ENCODE measurements at places on chromosomes 16 and 17.

- no peak for DNase-seq
Observed at GRCh38 chr16:81846105-81846504, 67.0 kb downstream of the PLCG2 start.

DNA sequence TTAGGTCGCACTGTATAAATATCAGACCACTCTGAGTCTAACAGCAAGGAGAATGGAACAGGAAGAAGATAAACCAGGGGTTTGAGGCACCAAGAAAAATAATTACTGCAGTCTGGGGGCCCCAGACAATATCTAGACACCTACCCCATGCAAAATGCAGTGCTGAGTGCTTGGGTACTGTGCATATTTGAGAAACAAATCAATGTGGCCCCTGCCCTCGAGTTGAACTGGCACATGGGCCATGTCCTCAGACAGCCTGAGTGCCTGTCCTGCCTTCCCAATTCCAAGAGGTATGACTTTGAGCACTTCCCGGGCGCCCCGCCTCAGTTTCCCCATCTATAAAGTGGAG lies 6.2 kb upstream of the CIITA start:
- DNase-seq: no peak

DNA sequence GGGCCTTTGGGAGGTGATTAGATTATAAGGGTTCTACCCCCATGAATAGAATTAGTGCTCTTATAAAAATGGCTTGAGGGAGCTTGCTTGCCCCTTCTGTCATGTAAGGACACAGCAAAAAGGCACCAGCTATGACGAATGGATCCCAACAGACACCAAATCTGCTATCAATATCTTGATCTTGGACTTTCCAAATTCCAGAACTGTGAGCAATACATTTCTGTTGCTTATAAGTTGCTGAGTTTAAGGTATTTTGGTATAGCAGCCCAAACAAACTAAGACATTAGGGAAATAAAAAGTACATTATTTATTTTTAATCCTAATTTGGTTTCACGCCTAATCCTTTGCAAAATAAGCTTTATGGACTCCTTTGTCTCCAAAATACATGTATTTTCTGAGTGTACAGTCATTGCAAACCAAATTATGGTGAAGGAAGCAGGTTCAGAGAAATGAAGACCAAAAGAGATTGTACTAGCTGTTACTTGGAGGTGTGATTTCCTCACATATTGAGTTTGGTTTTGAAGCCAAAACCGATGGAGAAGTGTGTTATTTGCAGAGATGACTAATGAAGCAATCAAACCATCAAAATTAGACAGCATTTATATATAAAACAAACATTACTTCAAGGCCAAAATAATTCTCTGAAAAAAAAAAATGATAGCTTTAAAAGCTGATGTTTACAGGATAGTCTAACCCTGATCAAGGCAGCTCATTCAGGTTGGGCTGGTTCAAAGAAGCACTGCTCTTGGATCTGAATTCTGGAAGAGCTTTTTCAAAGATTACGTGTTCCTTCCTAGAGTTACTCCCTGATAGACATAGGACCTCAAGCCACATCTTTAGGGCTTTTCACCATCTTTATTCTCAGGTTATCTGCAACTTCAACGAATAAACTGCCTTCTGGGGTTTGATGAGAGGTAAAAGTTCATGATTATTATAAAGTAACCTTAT lies 71.6 kb downstream of the MYO1D start:
- no peak for DNase-seq

DNA sequence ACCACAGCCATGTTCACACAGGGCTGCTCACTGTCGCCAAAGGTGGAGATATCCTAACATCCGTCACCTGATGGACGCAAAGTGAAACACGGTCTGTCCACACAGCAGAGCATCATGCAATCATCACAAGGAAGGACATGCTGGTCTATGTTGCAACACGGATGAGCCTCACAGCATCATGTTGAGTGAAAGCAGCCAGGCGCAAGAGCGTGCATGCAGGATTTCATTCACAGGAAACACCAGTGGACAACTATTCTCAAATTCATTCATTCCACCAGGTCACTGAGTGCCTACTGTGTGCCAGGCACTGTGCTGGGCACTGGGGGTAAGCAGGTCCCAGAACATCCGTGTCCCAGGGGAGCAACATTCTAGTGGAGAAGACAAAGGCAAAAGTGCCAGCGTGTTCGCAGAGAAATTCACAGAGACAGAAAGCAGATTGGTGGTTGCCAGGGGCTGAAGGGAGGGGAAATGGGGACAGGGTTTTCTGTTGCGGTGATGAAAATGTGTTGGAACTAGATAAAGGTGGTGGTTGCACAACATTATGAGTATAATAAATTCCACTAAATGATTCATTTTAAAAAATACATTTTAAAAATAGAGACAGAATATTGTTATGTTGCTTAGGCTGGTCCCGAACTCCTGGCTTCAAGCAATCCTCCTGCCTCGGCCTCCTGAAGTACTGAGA lies 22.7 kb upstream of the KCNJ12 start:
- no peak for DNase-seq

- DNase-seq: no peak
Observed at GRCh38 chr17:69874175-69874670, 200.8 kb upstream of the KCNJ16 start.

- DNase-seq: no peak
Observed at GRCh38 chr17:3647769-3648555, 11.4 kb downstream of the CTNS start.

- no peak for DNase-seq
Observed at GRCh38 chr17:77210946-77211541, 70.3 kb downstream of the SEC14L1 start.

Measured in activated T-helper 1 cell treated with anti-CD3 and anti-CD28 coated beads, Interleukin-2, amount 50 U/mL, for 16 hours (primary cell).